Activated naive CD4-positive, alpha-beta T cell treated with anti-CD3 and anti-CD28 coated beads, Interleukin-2, amount 50 U/mL, for 72 hours (primary cell): ENCODE measurements at places on chromosomes 1 and 21. TPM values are rescaled to one million over a fixed set of nuclear protein-coding genes. Genes with fewer than 3 reads are reported as not detected.

DNA sequence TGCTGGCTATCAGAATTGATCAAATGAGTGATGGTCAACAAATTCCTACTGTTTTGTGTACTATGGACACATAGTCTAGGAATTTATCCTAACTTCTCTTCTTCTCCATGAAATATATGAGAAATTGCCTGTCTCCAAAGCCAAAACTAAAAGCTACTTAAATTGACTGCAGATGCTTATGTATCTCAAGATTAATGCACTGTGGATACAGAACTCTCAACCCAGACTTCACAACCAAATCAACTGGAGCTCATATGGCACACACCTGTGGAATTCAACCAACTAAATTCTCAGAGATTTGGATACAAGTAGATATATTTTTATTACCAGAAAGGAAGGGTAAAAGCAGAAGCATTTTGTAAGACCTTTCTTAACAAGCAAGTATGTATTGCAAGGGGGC is 566.1 kb downstream of the LTN1 start:
- DNase-seq = no peak

Gene SV2A
- 10.9 TPM for total RNA-seq

Gene KIF1B
- total RNA-seq = 11.1 TPM

DNA sequence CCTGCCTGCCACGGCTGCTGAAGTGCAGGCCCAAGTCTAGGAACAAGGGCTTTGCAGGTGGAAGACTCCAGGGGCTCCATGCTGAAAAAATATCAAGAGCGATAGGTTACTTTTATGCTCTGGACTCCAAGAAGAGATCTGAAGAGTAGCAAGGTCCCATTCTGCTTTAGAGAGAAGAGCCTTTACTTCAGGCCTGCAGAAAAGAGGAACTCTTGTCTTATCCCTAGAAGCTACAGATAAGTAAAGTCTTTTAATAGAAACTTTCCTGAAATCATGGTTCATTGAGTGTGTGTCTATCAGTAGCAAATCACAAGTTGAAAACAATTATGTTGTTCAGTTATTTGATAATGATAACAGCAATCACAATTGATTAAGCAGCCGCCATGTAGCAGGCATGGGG is 113.3 kb downstream of the TNR start:
- no peak for DNase-seq

GRCh38 chr1:247487057-247487456 is 29.2 kb upstream of the OR2B11 start:
- DNase-seq = peak; percentile 12

- no peak for DNase-seq
These were observed at the start of gene FNBP1L for GRCh38 chr1:93447481-93448291. Gene FNBP1L (plus strand): TSS chr1:93448118. CDS start chr1:93448282, 164 bp downstream.

GRCh38 chr1:40818264-40818961 is 34.8 kb downstream of the KCNQ4 start:
- DNase-seq = peak; percentile 91
